ENCODE measurements at places on chromosomes 4 and X.

GRCh38 chr4:100113732-100114131 lies 76.5 kb downstream of the DDIT4L start:
- DNase-seq, result no peak

- no peak for DNase-seq
These were observed 356.1 kb upstream of the SLC7A11 start for GRCh38 chr4:138598226-138598625.

- no peak for DNase-seq
These were observed 29.9 kb downstream of the ARL13A start for GRCh38 chrX:100999451-100999850.

- DNase-seq, result no peak
These were observed 23.0 kb downstream of the SNX25 start for GRCh38 chr4:185232370-185232769.

DNA sequence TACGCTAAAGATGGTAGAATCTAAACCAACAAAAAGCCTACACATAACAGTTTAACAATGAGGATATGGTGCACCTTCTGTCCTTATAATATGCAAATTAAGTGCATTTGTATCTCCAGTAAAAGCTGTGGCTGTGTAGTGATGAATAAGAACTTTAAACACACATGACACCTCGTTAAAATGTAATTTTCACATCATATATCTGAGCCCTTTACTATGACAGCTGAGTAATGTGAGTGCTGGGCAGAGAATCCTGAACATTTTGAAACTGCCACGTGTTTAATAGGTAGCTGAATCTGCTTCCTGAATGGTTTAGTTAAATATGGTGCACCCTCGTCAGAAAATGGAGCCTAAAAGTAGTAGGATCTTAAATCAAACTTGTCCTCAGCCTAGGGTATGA lies 540.8 kb downstream of the ADGRL3 start:
- no peak for DNase-seq

GRCh38 chr4:138192113-138192512 lies 50.0 kb downstream of the SLC7A11 start:
- DNase-seq, result no peak

DNA sequence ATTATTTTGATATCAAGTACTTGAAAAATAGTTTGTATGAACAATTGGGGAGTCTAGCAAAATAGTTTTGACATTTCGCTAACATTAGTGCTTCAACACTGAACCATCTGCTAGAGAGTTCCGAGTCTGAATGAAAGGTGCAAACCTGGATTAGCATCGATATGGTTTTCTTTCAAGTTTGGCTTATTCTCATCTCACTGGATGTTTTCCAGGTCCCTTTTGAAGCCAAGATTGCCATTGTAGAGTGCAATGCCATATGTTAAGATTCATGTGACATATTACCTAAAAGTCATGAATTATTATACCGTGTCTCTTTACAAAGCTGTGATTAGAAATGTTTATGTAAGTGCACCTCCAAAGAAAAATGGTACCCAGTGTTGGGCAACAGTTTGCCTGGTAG lies 36.8 kb upstream of the NAA11 start:
- DNase-seq, result no peak

DNA sequence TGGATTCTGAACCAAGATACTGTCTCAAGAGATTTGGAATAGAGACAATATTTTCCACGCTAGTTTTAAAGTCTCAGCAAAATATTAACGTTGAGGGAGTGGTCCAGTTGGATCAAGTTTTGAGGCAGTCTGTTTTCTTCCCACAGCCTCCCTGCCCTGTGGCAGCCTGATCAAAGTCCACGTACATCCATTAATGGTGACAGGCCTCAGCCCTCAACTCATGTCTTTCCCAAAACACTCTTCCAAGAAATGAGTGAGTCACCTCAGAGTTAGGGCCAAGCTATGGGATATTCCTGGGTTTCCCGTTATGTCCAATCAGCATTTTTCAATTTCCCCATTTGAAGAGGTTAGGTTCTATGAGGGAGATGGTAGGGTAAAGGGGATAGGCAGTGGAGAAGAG lies 28.5 kb downstream of the EGFL6 start:
- no peak for DNase-seq

DNA sequence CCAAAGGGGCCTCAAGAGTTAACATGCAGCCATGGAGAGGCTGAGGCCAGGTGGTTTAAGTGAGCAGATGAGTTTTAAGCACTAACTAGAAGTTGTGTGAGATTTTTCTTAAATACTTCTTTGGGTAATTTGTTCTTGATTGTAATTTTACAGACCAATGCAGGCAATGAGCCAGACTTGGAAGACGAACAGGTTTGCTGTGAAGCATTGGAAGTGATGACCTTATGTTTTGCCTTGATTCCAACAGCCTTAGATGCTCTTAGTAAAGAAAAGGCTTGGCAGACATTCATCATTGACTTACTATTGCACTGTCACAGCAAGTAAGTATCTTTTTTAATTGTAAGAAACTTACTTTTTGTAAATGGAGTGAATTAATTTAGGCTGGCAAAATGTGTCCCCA lies 103.9 kb downstream of the USP9X start:
- no peak for DNase-seq

DNA sequence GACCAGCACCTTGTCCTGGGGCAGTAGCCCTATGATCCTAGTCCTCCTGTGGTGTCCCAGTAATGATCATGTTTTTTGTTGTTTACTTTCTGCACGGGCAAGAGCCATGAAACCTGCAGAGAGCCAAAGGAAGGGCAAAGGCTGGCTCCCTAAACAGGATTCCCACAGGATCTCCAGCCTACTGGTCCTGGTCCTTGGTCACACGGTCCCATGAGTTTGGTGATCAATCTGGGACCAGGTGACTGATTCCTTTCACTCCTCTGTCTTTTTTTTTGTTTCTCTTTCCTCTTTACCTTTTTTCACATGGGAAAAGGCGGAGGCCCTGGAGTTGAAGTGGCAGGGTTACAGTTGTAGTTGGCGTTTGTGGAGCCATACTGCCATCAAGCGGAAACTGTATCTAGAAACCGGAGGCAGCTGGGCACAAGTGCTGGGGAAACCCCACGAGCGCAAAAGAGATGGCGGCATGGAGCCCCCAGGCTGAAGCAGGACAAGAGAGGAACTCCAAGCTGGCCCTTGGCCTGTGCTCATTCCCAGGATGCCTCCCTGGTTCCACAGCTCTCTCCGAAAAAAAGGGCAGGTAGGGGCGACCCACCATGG lies 34.6 kb downstream of the NBDY start:
- DNase-seq, result no peak

Data from cortex of kidney (tissue), 1 donor.